ENCODE measurements at places on chromosomes 3 and 15.

DNA sequence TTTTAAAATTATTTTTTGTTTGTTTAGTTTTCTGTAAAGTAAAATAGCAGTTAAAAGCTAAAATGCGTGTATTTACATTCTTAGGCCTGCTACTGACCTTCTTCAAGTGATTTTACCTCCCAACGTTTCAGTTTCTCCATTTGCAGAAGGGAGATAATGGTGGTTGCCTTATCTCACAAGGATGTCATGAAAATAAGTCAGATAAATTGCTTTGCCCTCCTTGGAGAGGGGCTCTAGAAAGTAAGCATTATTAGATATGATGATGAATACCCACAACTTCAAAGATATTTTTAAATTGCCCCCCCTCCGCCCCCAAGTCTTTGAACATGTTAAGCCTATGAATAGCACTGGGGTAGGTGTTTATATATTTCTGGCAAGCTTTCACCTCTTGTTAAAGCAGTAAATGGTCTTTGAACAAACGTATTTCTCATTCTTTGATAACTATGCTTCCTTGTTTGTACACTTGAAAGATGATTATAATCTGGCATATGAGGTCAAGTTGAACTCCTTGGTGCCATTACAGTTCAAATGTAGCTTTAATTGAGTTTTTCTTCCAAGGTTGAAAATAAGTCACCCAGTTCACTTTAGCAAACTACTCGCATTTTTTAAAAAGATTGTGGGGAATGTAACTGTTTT, 6.4 kb downstream of the TERC start:
- no peak for DNase-seq

GRCh38 chr3:113536627-113537101, 4.3 kb downstream of the SIDT1 start:
- no peak for DNase-seq

GRCh38 chr3:184908859-184909258, 96.9 kb downstream of the VPS8 start:
- DNase-seq: no peak

GRCh38 chr15:91940496-91941381, 87.2 kb downstream of the SLCO3A1 start:
- DNase-seq: no peak

GRCh38 chr3:126314790-126315658, 42.2 kb downstream of the KLF15 start:
- no peak for DNase-seq

DNA sequence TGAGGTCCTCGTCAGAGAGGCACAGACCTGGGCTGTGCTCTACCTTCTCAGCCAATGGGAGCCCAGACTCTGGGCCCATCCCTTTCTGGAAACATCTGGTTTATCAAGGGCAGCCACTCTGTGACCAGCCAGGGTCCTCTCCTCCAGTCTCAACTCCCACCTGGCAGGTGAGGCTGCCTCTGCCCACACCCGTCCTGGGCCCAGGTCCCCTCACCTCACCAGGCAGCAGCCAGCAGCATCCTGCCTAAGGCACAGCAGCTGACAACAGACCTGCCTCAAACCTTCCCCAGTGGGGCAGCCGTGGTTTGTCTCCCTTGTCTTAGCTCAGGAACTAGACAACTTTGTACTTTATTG, 8.7 kb upstream of the VIPR1 start:
- DNase-seq: no peak

Measured in fibroblast of the aortic adventitia (primary cell).